Hepatocyte (in vitro differentiated cells): ENCODE measurements at places on chromosomes 12 and 14.
A peak's percentile ranks its signal among the peaks of the same experiment; 100 is the strongest.

- no peak for DNase-seq
These were observed 2.0 kb upstream of the CPNE8 start for GRCh38 chr12:38907201-38907923.

DNA sequence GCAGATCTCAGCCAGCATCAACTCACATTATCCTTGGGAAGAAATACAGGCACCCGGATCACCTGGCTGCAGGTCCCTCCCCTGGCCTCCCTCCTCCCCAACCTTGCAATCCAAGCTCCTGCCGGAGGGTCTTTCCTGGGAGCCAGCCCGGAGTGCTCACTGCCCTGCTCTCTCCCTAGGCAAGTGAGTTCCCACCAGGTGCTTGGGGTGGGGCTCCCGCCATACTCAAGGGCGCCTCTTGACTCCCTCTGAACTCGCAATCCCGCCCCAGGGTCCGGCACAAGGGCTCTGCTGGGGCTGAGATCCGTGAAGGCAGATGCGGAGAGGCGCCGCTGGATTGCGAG lies 1.2 kb upstream of the CEP170B start:
- DNase-seq = no peak

- DNase-seq = no peak
These were observed 13.5 kb upstream of the MYH6 start for GRCh38 chr14:23421594-23421993.

GRCh38 chr12:104355630-104356029 lies 52.1 kb downstream of the EID3 start:
- no peak for DNase-seq

DNA sequence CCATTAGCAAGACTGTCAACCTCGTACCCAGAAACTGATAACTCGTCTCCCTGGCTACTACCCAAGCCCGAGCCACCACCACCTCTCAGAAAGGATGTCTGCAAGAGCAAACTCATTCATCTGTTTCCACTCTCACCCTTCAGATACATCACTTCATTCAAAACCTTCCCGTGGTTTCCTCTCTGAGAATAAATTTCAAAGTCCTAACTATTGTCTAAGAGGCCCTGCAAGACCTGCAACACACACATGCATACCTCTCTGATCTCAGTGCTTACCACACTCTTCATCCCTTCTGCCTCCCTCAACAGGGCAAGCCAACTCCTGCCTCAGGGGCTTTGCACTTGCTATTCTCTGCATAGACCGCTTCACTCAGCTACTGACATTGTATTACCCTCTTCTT lies 40.6 kb downstream of the PPP1R13B start:
- no peak for DNase-seq

GRCh38 chr14:36654794-36655381 lies 6.8 kb upstream of the PAX9 start:
- DNase-seq = no peak

GRCh38 chr12:28172434-28173030 lies 17.7 kb upstream of the CCDC91 start:
- peak; percentile 50 for DNase-seq

DNA sequence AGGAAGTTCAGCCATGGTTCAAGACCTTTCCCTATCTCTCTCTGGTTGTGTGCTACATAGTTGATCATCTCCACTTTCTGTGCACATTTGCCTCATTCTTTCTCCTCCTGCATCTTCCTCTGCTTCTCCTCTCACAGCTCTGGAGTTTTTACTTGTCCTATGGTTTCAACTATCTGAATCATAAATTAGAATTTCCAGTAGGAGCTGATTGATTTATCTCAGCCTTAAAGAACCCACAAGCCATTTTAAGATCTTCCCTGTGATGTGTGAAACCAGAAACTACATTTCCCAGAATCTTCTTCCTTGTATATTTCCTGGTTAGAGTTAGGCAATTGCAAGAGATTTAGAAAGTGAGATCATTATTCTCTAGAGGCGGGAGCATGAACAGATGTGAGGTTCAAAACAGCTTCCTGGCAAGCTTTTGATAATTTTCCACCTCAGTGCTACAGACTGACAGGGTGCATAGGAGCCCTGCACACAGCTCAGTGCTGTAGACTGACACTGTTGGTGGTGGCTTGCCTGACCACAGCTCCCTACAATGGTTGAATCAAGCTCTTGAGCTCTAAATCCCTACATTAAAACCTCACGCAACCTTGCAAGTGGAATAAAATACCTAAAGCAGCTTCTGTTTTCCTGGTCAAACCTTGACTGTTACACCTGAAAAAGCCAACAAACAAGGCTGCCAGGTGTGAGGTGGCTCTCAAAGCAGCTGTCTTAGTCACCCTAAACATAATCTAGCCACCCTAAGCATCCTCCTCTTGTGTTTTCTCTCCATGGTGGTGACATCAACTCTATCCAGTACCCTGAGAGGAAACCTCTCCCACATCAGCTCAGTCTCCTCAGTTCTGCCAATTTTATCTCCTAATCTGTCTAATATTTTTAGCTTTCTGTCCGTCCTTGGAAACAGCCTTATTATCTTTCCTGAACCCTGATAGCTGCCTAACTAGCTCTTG lies 21.5 kb upstream of the IFNG start:
- DNase-seq = peak; percentile 6

GRCh38 chr12:21559855-21560569 lies 33.9 kb downstream of the SPX start:
- DNase-seq = no peak

DNA sequence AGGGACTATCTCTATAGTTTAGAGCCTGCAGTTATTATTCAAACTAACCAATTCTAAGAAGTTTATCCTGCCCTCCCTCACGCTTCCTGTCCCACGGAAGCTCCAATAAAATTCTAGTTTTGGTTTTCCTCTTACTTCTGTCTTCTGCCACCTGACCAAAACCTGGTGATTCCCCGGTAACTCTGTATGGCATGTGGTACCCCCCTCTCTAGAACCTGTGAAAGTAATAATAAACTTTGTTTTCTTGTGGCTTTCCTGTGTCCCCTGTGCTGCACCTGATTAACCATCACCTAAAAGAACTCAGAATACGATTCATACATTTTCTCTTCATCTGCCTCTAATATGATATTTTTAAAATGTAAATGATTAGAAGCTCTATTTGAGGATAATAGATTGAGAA lies 379.8 kb downstream of the APAF1 start:
- DNase-seq = no peak

GRCh38 chr12:124938587-124938986 lies 24.1 kb upstream of the UBC start:
- peak; percentile 34 for DNase-seq

DNA sequence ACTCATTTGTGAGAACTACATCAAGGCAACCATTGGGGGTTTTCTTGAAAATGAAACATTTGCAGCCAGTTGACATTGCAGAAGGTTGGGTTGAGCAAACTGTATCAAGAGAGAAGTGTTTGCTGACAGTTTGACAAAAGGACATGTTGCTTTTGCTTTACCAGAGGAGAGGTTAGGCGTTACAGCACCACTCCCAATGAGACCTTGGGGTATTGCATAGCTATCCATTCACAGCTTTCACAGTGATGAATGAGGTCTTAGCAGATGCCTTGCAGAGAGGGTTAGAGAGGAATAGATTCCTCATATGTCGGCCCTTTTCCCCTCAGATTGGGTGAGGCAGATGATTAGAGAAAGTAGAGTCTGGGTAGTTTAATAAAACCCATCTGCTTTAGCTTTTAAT lies 988.9 kb upstream of the FLRT2 start:
- no peak for DNase-seq

DNA sequence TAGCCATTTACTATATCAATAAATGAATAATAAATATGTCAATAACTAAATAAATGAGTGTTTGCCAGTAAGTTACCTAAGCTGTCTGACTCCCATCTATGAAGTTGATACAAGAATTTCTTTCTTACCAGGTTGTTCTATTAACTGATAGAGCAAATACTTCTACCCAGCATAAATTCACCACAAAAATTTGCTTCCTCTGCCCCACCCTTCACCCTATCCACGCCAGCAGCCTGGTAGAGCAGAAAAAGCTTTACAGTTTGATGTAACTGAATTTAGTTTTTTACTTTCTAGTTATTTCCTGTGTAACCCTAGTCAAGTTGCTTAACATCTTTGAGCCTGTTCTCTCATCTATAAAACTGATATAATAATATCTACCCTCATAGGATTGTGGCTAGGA lies 94.9 kb upstream of the SLC16A7 start:
- DNase-seq = no peak

DNA sequence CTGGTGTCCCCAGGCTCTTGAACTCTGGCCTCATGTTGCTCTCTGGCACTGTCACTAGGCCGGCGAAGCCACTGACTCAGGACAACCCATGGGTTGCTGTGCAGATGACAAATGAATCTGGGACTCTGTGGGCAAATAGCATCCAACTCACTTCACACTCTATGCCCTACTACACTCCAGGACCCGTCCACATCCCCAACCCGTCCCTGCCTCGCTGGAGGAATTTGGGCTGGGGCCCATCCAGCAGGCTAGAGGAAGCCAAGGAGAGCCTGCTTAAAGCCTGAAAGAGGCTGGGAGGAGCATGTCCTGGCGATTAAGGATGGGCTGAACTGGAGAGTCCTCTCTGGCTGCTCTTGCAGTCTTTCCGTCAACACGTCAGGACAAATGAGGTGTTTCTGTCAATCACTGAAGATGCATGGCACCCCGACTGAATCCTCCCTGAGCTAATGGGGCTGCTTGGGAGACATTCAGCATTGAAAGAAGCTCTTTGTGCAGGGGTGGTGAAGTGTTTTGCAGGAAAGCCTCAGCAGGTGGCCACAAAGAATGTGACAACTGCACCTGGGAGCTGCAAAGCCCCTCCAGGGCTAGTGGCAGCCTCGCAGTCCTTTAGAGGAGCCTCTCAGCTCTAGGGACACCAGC lies 71.7 kb downstream of the ANO2 start:
- no peak for DNase-seq

- no peak for DNase-seq
These were observed 28.0 kb downstream of the ITGA7 start for GRCh38 chr12:55679691-55680090.

GRCh38 chr12:96176575-96176974 lies 17.6 kb upstream of the ELK3 start:
- no peak for DNase-seq

- DNase-seq = no peak
These were observed 13.4 kb upstream of the KRAS start for GRCh38 chr12:25264114-25264513.

GRCh38 chr12:2171672-2172426 lies 119.1 kb downstream of the CACNA1C start:
- no peak for DNase-seq

DNA sequence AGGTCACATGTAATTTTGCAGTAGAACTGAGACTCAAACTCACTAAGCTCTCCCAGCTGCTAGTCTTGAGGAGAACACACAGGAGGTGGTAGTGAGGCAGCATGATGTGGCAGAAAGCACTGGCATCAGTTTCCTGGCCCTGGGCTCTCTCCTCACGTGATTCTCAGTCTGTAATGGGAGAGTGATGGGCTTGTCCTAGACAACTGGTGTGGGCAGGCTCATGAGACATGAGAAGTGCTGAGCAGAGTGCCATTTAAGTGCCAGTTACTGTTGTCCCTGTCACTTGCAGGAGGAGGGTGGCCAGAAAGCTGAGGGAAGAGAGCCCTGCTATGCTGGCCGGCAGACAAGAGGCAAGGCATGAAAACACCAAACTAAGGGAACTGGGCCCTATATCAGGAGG lies 48.5 kb upstream of the OVCH1 start:
- no peak for DNase-seq
